Stimulated activated CD8-positive, alpha-beta memory T cell treated with anti-CD3 and anti-CD28 coated beads, Interleukin-2, amount 100 ng/mL, for 48 hours (primary cell): ENCODE measurements at places on chromosomes 11 and 22.

DNA sequence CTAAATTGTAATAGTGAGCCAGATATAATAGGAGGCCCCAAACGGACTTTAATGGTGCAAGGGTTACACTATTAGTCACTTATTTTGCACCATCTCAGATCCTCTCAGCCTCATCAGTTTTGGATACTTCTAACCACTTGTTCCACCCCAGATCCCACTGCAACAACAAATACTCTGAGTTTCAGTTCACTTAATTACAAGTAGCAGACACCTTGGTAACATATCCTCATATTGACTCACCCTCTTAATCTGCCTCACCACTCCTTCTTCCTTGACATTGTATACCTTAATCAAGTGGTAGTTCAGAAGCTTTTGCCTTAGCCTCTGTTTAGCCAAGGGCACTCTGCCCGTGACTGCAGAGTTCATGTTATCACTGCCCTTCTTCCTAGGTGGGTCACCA, 256.1 kb upstream of the UBASH3B start:
- DNase-seq = no peak

GRCh38 chr11:101577461-101577860, 6.3 kb downstream of the TRPC6 start:
- DNase-seq = no peak

GRCh38 chr22:19115628-19116027, 6.6 kb downstream of the DGCR2 start:
- no peak for DNase-seq

DNA sequence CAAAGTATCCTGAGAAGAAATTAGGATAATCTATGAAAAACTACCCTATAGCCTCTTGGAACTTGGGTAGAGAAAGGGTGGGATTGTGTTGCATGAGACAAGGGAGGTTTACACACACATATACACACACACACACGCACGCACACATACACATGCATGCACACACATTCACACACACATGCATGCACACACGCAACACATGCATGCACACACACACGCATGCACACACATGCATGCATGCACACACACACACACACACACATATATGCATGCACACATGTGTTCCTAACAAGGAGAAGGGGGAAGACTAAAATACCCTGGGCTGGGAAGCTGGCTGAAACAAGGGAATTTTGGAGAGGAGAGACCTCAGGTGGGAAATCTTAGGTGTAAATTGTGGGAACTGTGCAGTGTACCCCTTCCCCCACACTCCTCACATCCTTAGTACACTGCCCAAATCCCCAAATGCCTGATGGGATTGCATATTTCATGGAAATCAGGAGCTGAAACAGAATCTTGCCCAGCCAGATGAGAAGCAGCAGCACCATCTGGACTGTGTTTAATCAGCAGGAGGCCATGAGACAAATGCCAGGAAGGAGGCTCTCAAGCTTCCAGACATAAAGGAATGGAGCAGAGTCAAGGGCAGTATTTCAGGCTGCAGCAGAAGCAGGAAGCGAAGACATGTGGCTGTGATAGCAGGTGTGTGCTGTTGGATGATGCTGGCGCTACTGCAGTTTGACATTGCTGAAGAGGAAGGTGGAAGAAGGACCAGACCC, 14.6 kb upstream of the POLD3 start:
- no peak for DNase-seq

- DNase-seq = peak; percentile 6
Observed at GRCh38 chr22:19291218-19291579, 320 bp downstream of the CLTCL1 start.

DNA sequence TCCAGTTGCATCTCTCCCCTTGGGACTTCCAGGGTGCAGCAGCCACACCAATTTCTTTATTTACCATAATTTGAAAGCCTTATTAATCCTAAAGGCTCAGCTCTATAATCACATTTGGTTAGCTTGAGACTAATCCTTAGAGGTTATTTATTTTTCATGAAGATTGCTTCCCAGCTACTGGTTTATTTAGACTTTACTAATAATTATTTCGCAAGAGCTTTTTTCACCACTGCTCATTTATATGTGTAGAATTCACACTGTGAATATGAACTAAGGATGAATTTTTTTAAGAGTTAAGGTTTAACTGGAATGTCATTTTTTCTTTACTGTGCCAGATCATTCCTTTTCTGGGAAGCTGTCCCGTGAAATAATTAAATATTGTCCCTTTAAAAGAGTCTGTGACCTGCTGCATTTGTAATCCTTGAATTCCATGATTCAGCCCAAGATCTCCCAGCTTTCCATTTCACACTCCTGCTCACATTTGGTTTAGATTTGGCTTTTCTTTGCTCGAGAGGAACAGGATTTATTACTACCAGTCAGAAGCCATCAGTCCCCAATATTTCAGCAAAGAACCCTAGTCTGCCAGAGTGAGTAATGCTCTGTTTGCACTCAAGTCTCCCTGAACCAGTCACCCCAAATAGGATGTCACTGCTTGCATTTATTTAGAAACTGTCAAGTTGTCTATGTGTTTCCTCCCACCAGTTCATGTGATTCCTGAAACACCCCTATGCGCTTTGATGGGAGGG, 4.4 kb upstream of the CD44 start:
- DNase-seq = no peak

- DNase-seq = no peak
Observed at GRCh38 chr11:62435846-62436660, 17.2 kb downstream of the SCGB1A1 start.

GRCh38 chr11:3942956-3943497, 87.6 kb downstream of the STIM1 start:
- no peak for DNase-seq

- no peak for DNase-seq
Observed at GRCh38 chr11:57901756-57902155, 121.9 kb upstream of the OR9Q1 start.

DNA sequence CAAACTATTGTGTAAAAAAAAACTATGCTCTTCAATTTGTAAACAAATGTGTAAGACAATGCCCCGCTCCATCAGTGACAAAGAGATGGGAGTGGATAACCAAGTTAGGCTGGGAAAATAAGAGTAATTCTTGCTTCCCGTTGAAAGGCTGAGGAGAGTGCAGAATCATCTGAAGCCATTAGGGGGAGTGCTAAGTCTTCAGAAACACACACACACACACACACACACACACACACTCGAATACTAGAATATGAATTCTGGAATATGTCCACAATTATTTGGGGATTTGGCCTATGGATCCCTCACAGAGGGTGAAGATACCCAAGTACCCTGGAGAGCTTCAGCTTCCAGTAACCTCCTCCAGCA, 27.8 kb upstream of the ROBO3 start:
- DNase-seq = no peak

DNA sequence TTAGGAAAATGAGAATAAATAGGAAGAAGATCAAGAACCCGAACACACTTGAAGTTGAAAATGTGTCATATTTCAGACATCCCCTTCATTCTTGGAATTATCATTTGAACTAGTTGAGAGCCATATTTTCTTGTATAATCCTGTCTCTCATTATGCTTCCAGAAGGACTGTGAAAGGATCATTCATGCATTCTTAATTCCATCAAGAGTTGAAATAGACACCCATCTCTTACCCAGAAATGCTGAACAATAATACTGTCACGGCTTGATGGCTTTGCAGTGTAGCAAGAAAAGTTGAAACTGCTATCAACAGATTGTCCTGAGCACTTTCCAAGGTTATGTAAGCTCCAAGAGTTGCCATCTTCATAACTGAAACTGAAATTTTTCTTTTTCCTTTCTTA, 79.7 kb downstream of the ARHGAP42 start:
- DNase-seq = no peak

- no peak for DNase-seq
Observed at GRCh38 chr11:1256257-1257045, 33.6 kb downstream of the MUC5B start.

- DNase-seq = no peak
Observed at GRCh38 chr22:19174106-19175025, 4.2 kb downstream of the SLC25A1 start.
